Stomach (tissue), 19 donors: ENCODE measurements at places on chromosomes 7 and 10.

GRCh38 chr7:41323806-41324205, 379.1 kb downstream of the INHBA start:
- DNase-seq, result no peak
- no peaks in the 10 kb centered on the region for H3K4me1 ChIP-seq
- H3K4me3 ChIP-seq, result no peak overlapping the region
- no peaks in the 10 kb centered on the region for H3K27me3 ChIP-seq
- H3K27ac ChIP-seq, result no peak overlapping the region

GRCh38 chr7:132109769-132110168, 466.5 kb downstream of the PLXNA4 start:
- H3K4me1 ChIP-seq, result no peaks in the 10 kb centered on the region
- H3K4me3 ChIP-seq, result no peak overlapping the region
- no peaks in the 10 kb centered on the region for H3K27me3 ChIP-seq

- no peaks in the 10 kb centered on the region for H3K27me3 ChIP-seq
- peaks cover 22% of the 10 kb centered on the region for H3K4me1 ChIP-seq
- H3K27ac ChIP-seq, result no peak overlapping the region
These were observed 13.4 kb downstream of the SLC29A3 start for GRCh38 chr10:71332466-71332865.

DNA sequence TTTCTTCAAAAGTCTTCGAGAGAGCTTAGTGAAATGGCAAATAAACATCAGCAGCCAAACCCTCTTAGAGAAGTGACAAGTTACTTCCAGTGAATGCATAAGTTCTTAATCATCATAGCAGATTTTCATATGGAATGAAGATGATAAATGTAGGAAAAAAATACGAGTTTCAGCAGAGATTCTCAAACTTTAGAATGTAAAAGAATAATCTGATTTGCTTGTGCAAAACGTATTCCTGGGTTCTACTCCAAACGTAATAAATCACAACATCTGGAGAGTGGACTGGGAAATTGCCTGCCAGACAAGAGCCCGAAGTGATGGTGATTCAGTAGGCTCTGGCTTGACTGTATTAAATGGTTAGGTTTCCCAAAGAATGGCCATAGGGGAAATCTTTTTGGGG, 62.2 kb downstream of the AKR1E2 start:
- no peaks in the 10 kb centered on the region for H3K36me3 ChIP-seq
- H3K27ac ChIP-seq, result no peak overlapping the region
- DNase-seq, result peak; percentile 28
- H3K4me3 ChIP-seq, result no peak overlapping the region
- H3K27me3 ChIP-seq, result no peaks in the 10 kb centered on the region

DNA sequence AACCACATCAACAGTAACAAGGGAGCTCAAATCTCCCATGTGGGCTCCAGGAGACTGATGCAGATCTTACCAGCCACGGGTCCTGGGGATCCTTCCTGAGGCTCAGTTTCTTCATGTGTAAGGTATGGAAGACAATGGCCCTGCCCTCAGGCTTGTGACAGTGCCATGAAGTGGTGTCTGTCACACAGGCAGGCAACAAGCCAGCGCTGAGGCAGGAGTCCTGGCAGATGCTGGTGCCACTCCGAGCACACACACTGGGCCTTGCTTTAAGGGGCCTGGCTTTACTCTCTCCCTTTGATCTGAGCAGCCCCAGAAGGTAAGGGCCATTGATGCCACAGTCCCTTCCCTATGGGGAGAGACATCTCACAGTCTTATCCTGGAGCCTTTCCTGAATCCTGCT, 28.4 kb upstream of the LRRC18 start:
- H3K4me1 ChIP-seq, result no peaks in the 10 kb centered on the region
- no peak for DNase-seq
- no peaks in the 10 kb centered on the region for H3K36me3 ChIP-seq
- H3K27ac ChIP-seq, result no peak overlapping the region

GRCh38 chr10:74164716-74165529, 13.9 kb downstream of the ADK start:
- no peak overlapping the region for H3K4me3 ChIP-seq
- no peak for DNase-seq
- peaks cover 11% of the 10 kb centered on the region for H3K4me1 ChIP-seq
- no peaks in the 10 kb centered on the region for H3K27me3 ChIP-seq

DNA sequence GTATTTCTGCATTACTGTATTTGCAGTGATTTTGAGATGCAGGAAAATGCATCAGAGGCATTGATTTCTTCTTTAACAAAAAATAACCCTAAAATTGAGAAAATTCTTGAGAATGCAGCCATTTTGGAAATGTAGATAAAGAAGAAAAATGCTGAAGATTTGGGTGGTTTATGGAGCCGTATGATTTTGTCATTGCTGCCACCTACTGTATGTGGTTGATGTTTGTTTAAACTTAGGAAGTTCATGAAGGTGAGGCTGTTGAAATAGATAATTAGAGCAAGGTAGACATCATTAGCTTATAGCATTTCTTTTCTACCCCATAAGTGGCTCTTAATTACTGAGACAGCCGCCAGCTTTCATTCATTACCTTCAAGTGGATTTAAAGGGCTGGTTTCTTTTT, 92.1 kb upstream of the SAMD8 start:
- H3K4me3 ChIP-seq, result no peak overlapping the region
- no peaks in the 10 kb centered on the region for H3K27me3 ChIP-seq
- H3K4me1 ChIP-seq, result peaks cover 30% of the 10 kb centered on the region

DNA sequence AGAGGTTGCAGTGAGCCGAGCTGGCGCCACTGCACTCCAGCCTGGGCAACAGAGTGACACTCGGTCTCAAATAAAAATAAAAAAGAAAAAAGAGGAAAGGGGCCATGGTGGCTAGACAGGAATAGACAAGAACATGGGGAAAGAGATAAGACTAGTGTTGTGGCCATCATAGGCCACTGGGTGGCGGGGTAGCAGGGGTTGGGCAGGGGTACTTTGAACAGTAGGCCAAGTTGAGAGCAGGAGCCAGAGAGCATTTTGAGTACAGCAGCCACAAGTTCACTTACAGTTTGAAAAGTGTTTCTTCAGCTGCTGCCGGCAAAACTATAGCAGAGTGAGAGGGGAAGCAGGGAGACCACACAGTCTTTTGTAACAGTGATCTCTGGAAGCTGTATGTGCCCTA, 656.0 kb downstream of the CNTNAP2 start:
- H3K4me1 ChIP-seq, result no peaks in the 10 kb centered on the region
- H3K4me3 ChIP-seq, result no peak overlapping the region
- H3K27ac ChIP-seq, result no peak overlapping the region

- H3K4me1 ChIP-seq, result no peaks in the 10 kb centered on the region
- DNase-seq, result no peak
- H3K4me3 ChIP-seq, result no peak overlapping the region
- H3K27ac ChIP-seq, result no peak overlapping the region
- no peaks in the 10 kb centered on the region for H3K27me3 ChIP-seq
- no peaks in the 10 kb centered on the region for H3K36me3 ChIP-seq
These were observed 967.1 kb downstream of the PCDH15 start for GRCh38 chr10:53833908-53834307.

DNA sequence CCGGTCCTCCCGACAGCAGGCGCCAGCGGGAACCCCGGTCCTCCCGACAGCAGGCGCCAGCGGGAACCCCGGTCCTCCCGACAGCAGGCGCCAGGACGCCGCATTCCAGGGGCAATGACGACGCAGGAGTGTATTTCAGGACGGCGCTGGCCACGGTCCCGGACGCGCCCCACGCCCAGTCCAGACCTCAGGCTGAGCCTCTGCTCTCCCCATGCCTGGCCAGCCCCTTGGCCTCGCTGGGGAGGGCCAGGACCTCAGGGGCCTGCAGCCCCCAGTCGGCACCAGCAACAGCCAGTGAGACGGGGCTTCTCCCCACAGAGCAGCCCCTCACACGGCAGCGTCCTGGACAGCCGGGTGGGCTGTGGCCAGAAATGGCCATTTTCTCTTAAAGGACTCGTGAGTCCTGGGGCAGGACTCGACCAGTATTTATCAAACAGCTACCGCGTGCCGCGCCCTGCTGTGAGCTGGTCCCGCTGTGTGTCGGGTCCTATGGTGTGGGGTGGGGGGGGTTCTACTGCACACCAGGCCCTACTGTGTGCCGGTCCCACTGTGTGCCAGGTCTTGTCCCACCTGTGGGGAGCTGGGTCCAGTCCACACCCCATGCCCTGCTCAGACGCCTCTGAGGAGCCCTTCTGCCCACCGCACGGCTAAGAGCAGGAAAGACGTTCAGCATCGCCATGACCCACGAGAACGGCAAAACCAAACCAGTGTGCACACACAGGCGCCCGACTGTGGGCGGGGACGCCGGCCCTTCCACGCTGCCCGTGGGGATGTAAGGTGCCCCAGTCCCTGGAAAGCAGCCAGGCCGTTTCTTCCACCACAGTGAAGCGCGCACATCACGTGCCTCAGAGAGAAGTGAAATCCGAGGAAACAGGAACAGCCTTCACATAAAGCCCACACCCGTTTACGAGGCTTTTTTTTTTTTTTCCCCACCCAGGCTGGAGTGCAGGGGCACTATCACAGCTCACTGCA, 33.3 kb downstream of the GET4 start:
- DNase-seq, result peak; percentile 76
- H3K27ac ChIP-seq, result peak overlapping the region; percentile 77
- H3K4me3 ChIP-seq, result peak overlapping the region; percentile 28
- H3K4me1 ChIP-seq, result peaks cover 16% of the 10 kb centered on the region

DNA sequence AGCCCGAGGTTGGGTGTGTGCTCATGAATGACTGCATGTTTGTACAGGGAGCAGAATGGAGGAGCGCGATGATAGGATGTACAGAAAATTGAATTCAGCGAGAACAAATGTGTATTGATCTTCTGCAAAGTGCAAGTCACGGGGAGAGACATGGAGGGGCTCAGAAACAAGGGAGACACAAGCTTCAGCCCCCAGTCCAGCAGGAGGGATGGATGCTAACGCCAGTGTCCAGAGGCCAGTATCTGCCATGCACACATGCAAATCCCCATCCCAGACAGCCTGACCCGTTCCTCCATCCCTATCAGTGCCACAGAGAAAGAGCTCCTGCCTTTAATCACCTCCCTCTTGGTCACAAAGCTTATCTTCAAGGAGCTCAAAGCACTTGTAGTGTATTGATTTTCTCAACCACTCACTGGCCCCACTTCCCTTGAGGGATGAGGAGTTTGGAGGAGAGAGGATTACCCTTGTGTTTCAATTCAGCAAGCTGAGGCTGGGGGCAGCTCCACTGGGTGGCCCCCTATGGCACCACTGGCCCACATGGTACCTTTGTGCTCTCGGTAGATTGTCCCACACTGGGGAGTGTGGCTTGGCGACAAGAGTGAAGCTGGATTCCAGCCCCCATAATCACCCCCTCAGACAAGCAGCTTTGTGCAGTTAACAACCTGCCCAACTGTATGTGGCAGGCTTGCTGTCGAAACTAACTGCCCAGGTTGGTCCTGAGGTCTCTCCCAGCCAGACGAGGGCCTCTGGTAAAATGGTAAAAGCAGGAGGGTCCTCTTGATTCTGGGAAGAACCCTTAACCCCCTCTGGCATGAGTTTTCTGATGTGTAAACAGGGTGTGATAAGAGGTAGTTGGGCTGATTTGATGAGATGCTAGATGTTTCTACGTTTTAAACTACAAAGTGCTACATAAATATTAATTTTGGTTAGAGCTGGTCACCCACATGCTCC, 151.6 kb upstream of the UNC5B start:
- no peaks in the 10 kb centered on the region for H3K36me3 ChIP-seq
- no peaks in the 10 kb centered on the region for H3K27me3 ChIP-seq
- no peaks in the 10 kb centered on the region for H3K4me1 ChIP-seq
- H3K4me3 ChIP-seq, result no peak overlapping the region
- no peak for DNase-seq
